H1 (cell line): ENCODE measurements at places on chromosomes 11 and 22. TPM values are rescaled to one million over a fixed set of nuclear protein-coding genes. Genes with fewer than 3 reads are reported as not detected.

DNA sequence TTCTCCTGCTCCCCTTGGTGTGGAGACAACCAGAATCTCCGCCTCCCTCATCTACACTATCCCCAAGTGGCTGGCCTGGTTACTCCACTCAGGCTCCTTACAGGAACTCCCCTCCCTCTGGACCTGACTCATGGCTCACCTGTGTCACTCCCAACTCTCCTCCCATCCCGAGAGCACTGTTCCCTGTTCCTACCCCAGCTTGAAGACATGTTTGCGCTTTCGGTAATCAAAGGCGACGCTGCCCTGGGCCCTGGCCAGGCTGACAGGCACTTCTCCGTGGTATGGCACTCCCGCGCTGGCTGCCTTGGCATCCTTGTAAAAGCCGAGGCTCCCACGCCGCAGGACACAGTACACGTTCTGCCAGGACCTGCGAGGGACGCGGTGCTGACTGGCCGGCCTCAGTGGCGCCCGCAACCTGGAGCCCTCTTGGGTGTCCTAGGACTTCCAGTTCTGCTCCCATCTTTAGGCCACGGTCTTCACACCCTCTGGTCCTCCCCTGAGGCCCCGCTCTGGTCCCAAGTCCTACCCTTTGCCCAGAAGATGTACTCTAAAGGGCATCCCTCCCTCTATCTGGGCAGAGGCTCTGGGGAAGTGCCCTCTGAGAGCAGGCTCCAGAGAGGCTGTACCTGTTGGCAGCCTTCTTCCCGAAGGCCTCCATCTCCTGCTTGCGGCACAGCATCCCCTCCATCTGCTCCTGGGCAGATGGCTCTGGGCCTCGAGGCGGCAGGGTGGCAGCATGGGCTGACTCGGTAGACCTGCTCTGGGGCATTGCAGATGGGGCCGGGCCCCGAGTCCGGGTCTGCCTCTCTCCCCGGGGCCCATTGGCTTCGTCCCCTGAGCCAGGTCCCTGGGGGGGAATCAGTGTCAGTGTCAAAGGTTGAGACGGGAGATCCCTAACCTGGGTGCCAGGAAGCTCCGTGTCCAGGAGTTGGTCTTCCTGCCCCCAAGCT is 9.4 kb upstream of the RBM4B start:
- no peak for DNase-seq

- DNase-seq = no peak
Measured at GRCh38 chr22:44663256-44663999, 38.6 kb upstream of the PRR5 start.

GRCh38 chr11:68948935-68949334 is 31.9 kb downstream of the MRGPRD start:
- no peak for DNase-seq

DNA sequence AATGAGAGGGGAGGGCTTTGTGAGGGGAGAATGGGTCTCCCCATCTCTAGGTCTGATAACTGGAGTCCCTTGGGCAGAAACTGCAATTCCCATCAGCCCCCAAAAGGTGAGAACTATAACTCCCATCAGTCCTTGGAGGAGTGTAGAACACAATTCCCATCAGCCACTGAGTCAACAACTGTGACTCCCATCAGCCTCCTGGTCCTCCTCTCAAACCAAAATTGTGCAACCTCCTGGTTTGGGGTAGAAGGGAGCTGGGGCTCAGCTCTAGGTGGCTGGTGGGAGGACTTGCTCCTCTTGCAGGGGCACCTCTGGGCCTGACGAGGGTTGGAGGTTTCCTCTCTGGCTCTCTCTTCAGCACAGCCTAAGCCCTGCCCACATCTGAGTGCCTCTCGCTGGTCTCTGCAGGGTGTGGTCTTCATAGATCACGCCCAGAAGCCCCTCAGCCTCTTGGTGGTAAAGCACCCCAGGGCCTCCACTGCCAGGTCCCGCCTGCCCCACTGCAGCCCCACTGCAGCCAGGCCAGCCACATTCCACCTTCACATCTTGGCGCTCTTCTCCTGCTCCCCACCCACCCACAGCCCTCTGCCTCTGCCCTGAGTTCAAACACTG is 18.5 kb downstream of the SLC22A12 start:
- DNase-seq = no peak

DNA sequence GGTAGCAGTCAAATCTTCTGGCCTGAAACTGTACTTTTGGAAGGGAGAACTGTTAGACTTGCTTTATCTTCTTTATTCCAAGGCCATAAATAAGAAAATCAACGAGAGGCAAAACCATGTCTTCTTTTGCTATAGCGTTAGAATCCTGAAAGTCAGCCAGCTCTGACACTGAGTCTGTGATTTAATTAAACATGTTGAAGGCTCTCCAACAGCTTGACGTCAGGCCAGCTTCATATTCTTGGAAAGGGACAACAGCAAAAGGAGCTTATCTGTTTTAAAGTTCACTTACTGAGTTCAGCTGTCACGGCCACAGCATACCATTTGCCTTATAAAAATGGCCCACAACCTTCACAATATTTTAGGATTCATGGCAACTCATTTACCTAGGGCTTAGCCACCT is 131.0 kb upstream of the LDLRAD3 start:
- no peak for DNase-seq

DNA sequence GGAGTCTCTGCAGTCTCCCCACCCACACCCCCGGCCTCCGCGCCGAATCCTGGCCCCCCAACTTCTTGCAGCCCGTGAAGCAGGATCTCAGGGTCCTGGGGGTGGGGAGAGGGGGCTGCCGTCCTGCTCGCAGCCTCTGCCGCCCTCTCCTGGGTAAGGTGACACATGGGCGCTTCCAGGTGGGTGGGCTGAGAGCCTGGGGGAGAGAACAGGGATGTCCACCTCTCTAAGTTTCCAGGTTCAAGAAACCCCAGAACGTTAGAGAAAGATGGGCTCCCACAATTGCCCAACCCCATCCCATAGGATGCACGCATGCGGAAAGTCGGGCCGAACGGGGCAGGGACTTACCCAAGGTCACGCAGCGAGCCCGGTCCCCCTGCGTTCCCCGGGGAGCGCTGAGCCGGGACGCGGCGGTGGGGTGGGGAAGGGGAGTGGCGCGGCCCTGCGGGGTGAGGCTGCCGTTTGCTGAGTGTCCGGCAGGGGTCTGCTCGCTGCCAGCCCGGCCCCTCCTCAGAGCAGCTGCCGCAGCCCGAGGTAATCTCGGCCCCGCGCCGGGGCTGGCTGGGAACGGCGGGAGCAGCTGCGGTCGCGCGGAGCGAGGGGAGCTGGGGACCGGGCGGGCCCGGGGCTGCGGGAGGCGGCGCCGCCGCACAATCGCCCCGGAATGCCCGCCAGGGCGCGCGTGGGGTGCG is 705 bp upstream of the CAPN1 start:
- peak; percentile 90 for DNase-seq

DNA sequence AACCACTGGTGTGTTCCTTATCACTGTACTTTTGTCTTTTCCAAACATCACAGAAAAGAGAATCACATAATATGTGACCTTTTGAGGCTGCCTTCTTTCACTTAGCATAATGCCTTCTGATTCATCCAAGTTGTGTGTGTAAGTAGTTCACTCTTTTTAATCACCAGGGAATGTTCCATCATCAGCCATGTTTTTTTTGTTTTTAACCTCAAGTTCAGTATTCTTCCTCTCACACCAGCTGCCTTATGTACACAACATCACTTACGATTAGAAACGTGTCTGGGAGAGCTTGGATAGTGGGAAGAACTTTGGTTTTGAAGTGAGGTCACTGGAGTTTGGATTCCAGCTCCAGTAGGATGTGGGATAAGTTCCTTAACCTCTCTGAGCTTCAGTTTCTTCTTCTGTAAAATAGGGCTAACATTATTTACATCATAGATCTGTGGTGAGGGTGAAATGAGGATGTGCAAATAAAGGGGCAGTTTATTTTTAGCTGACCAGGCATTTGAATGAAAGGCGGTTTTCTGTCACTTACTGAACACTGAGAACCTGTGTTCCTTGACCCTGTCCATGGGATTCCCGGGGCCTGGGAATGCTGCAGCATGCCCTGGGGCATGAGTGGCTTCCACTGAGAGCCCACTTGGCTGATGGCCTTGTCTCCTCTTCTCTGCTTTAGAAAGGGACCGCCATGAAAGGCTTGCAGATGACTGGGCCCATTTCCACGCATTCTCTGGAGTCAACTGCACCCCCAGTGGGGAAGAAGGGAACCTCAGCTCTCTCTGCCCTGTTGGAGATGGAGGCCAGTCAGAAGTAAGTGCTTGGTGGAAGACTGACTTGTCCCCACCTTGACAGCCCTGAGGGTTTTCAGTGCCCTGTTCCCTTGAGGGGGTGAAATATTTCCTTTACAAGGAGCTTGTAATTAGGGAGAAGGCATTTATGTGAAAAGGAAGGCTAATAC is 92.6 kb downstream of the DEPDC5 start:
- no peak for DNase-seq

DNA sequence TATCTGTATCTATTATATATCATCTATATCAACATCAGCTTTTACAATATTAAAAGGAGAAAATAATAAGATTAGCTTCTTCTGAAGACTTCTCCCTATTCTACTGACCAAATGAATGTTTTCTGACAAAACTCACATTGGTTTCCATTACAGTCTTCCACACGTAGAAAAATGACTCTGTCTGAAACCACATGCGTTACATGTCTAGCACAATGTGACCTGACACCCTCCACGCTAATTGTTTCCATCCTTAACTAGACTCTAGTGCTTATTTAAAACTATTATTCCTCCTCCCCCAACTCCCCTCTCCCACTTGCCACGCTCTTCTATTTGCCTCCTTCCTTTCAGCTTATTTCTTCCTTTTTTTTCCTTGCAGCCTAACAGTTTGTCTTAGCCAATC is 172.1 kb downstream of the ADAMTS15 start:
- DNase-seq = no peak

Gene SVIP
- 10.5 and 11.4 TPM in 2 replicates for total RNA-seq

DNA sequence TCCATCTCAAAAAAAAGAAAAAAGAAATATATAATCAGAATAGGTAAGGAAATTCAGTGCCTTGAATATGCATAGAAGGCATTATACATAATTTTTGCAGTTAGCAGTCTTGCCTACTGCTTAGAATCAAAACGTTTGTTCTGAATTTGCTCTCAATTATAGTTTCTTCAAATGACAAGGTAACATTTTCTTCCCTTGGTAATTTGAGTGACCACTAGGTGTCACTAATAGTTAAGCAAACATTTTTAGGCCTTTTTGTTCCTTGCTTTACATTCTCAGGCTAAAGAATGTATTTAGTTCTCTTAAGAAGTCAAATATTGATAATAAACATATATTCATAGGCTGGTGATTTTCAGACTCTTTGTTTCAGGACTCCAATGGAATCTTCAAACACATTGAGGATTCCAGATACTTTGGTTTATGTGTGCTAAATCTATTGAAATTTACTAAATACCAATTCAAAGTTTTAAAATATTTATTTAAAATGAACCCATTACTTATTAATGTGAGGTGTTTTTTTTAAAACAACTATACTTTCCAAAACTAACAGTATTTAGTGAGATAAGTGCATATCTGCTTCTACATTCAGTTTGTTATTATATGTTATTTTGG is 55.0 kb upstream of the DEPDC7 start:
- no peak for DNase-seq

DNA sequence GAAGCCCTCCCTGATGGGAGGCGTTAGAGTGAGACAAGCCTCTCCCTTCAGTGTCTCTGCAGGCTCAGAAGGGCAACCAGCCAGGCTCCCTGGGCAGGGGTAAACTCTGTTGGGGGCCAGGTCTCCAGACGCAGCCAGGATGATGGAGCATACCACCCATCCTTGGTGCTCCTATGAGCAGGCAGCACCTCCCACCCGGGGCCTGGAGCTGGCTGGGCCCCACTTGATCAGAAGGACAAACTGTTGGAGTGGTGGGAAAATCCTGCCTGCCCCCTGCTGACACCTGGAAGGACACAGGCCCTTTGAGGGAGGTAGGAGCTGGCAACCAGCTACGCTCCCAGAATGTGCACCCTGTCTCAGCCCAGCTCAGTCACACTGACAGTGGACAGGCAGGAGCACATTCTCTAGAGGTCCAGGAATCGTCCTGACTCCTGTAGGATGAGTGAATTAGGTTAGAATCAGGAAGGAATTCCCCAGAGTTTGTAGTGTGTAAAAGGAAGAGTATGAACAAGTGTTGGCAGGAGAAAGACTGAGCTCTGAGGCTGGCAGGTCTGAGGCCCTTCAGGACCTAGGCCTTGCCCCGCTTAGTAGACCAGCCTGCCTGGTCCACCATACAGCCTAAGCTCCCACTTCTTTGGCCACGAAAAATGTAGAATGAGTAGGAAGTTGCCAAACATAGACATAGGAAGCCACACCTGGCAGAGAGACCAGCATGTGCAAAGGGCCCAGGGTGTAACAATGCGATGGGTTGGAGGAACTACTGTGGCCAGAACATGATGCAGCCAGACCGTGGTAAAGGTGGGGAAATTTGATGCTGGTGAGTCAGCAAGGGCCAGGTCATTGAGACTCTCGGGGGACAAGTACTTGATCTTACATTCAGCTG is 19.1 kb downstream of the ARHGEF17 start:
- no peak for DNase-seq

Gene TMPRSS13
- total RNA-seq = 0.29 and 0.61 TPM in 2 replicates

DNA sequence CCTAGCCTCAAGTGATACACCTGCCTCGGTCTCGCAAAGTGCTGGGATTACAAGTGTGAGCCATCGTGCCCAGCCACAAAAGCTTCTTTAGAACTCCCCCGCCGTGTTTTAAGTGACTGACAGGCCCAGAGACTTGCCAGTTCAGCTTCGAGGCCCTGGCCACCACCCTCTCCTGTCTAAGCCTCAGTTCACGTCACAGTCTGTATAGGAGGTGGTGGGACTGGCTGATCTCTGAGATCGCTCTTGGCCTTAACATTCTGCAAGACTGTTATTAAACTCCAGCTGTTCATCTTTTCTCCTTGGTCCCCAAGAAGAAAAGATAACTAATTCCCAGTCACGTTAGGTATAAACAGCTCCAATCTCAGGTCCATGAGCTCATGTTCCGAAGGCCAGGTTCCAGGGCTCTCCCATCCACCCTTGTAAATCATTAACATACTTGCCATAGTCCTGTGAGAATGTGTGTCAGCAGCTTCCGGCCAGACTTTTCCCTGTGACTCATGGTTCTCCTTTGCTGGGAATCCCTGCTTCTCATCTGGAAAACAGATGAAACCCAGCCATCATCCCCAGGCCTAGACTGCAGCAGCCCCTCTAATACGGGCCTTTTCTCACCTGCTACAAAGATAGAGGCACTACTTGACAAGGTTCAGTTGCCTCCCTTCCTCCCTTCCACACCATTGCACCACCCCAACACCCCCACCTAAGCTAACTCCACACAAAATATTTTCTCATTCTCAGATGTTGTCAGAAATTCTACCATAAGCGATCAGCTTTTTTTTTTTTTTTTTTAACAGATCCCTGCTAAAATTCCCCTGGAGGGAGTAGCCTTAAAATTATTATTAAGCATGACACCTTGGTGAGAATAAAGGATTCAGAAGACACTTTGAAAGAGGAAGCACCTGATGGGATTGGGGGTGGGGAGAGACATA is 5.6 kb upstream of the KIAA0930 start:
- no peak for DNase-seq

DNA sequence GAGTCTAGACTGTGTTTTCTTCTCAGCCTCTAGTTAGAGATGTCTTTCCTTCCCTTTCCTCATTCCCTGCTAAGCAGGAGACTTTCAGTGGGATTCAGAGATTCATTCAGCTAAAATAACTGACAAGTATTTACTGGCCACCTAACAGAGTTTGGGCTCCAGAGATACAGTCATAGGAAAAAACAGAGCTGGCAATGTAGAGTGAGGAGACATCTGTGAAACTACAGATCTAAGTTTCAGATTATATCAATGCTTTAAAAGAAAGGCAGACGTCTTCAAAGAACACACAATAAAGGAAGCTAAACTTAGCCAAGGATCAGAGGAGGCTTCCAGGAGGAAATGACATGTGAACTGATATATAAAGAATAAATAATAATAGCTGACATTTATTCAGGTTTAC is 355.6 kb upstream of the DDI1 start:
- DNase-seq = no peak
